Cortex of kidney (tissue), 1 donor: ENCODE measurements at places on chromosomes 1 and 21.

- DNase-seq, result no peak
Measured at GRCh38 chr1:89166705-89167104, 9.1 kb downstream of the GBP7 start.

DNA sequence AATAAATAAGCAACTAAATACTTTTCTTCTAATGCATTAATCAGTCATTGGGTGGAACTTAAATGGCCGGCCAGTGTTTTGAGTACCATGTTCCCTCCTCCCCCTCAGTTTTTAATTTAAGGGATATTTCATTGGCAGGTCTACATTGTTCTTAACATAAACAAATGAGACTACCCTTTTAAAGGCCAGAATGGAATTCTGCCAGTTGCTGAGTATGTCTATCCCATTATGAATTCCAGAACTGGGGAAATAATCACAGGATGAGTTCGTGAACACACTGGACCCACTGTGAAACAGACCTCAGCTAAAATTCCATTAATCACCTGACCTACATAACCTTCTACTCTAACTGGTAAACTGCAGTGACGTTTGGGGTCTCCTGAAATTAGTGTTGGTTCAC lies 305.5 kb upstream of the PKN2 start:
- DNase-seq, result no peak

DNA sequence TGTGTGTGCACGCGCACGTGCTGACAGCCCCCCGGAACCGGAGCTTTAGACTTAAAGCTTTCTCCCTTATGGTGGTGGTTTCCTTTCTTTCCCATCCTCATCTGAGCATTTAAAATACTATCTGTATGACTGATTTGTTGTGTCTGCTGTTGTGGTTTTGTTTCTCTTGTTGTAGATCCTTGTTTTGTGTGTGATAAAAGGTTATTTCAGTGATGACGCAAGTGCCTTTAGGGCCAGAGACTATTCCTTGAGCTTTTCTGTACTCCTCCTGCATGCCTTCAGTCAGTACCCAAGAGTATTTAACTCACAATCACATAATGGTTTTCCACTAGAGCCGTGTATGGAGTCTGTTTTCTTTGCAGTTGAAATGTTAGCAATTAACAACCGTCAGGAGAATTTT lies 45.4 kb downstream of the LCA5L start:
- no peak for DNase-seq

DNA sequence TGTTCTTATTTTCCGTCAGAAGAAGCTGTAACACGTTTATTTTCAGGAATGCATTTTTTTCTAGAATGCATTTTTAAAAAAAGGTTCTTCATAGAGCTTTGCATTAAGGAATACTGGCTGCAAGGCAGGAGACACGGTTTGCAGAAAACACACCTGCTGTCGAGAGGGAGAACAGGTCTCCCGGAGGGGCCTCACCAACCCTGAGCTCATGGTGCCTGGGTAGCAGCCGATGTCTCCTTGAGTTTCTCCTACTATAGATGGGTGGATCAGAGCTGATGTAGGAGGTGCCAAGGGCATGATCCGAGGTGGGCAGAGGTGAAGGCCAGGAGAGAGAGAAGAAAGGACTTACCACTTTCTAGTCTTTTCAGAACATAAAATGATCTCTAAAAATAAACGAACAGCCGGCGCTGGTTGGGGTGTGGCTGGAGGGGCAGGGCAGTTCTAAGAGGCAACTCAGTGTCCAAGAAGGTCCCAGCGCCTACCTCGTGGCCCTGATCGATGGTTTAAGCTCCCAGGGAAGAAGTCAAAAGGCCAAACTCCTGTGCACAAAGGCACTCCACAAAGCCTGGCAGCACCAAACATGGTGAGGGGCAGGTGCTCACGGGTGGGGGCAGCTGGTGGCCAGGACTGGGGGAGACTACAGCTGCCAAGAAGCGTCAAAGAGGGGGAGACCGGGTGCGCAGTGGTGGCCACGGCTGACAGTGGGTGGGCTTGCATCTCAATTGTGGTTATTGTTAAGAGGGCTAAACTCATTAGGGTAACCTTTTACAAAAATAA lies 12.2 kb downstream of the MORN1 start:
- no peak for DNase-seq

DNA sequence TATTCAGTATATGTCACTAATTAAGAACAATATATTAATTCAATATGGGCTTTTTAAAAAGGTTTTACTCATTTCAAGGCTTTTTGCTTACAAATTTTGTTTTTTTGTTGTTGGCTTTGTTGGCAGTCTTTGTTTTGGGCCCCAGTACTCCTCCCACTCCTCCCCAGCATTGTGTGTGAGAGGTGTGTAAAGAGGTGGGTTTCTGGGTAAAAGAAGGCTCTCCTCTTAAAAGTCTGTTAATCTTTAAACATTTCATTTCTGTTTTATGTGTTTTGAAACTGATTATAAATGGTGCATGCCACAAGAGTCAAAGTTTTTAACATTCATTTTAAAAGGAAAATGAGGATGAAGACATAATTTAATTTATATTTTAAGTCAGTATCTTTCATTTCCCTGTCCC lies 79.6 kb downstream of the SASS6 start:
- DNase-seq, result no peak

- no peak for DNase-seq
Measured at GRCh38 chr1:160407839-160408801, 7.8 kb downstream of the VANGL2 start.

DNA sequence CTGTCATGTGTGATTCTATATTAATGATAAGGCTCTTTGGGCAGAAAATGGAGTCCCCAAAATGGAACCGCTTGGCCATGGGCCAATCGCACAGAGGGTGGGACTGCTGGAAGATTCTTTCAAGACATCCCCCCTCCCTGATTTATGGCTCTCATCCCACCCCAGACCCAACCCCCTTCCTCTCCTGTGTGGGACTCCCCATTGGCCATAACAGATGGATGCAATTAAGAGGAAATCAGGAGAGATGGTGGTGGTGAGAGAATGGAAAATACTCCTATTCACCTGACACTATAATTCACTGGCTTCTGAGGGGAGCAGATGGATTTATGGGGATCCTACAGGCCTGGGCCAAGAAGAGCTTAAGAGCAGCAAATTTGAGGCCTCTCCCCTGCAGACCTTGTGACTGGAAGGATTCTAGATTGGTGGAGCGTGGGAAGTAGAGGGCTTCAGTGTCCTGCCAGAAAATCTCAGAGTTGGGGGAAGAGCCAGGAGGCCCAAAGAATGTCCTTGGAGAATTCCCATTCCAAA lies 1.7 kb downstream of the IGFN1 start:
- DNase-seq, result no peak

DNA sequence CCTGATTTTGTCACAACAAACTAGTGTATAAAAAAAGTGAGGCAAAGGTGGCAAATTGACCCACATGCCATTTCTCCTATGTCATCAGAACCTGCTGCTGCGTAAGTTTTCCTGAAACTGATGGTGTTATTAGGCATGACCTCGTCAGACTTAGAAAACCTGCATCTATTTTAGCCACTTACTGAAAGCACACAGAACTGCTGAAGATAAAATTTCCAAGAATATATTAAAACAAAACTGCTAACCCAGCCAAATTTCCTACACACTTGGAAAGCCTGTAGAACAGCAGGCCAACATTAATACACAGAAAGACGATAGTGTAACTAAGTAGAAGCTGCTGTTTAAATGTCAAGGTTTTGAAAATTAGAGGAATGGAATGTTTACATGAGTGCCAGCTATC lies 674.5 kb upstream of the CXADR start:
- DNase-seq, result no peak

DNA sequence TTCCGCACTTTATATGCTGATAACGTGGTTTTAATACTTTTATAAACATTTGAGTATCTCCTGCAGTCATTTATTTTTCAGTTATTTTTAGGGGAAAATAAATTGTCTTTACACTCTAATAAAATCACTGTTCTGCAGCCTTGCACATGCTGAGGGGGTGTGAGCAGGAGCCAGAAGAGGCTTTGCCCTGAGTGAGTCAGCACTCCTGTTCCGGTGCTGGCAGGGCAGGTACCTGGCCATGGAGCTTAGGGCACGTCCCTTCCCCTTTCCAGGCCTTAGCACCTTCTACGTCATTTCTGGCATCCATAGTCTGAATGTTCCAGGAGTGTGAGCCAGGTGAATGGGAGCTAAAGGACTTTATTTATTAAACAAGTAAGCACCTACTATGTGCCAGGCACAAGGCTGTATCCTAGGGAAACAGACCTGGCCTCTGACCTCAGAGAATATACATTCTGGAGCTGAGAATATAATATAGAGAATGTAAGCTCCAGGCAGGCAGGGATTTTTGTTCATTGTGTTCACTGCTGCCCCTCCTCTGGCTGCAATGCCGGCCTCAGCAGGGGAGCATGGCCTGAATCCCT lies 402.9 kb downstream of the PTPRU start:
- DNase-seq, result no peak

GRCh38 chr1:157776971-157777391 lies at the start of gene FCRL2:
FCRL2 (minus strand) TSS chr1:157777132; CDS start chr1:157777073, 59 bp downstream.
- no peak for DNase-seq

DNA sequence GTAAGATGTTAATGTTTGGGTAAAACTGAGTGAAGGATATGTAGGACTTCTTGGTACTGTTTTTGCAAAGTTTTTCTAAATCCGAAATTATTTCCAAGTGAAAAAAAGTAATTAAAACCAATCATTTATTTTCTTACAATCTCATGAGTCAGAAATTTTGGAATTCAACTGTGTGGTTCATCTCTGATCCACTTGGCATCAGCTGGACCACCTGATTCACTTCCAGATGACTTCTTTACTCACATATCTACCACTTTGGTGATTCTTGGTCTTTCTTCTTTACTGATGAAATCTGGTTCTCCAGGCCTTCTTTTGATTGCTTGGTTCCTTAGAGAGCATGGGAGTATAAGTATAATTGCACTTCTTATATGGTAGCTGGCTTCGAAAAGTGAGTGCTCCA lies 254.9 kb upstream of the CACYBP start:
- DNase-seq, result no peak

DNA sequence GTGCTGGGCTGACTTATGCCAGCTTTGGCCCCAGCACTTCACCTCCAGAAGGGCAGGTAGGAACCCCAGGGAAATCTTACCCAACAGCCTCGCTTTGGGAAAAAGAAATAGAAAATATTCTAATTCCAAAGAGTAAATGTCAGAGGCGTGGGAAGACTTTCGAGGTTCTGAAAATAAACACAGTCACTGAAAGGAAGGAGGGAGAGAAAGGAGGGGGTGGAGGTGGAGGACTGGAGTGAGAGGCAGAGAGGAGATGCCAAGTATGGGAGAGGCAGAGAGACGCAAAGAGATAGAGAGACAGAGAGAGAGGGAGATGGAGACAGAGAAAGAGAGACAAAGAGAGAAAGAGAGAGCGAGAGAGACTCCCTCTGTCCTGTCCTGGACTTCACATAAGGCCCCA lies 395.0 kb downstream of the PTPRU start:
- no peak for DNase-seq

DNA sequence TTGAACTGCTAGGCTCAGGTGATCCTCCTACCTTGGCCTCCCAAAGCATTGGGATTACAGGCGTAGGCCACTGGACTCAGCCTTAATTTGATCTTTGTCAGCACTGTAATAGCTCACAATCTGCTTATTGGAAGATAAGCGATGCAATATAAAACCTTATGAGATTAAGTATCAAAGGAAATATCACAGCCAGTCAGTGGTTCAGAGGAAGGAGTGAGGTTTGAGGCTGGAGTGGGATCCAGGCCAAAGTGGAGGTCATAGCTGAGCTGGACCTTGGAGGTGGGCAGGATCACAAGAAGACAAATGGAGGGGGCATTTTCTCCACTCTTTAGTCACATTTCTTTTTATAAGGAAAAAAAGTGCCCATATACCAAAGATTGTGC lies 228.5 kb downstream of the RHOU start:
- no peak for DNase-seq

DNA sequence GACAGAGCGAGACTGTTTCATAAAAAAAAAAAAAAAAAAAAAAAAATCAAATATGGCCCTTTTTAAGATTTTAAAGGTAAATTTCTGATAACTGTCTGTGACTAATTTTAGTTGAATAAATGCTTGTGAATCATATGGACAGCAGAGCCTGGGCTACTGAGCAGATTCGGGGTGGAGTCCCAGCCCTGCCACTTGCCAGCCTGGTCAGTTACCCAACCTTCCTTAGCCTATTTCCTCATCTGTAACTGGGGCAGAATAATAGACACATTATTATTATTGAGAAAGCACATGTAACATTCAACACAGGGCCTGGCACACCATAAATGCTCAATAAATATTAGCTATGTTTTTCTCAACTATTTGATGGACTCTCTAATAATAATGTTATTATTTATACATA lies 11.2 kb upstream of the H3-3A start:
- no peak for DNase-seq

- DNase-seq, result no peak
Measured at GRCh38 chr1:8539683-8540082, 221.8 kb downstream of the SLC45A1 start.

- DNase-seq, result no peak
Measured at GRCh38 chr1:202804126-202804525, 4.1 kb downstream of the KDM5B start.

GRCh38 chr1:171596705-171597104 lies 25.3 kb upstream of the MYOCOS start:
- no peak for DNase-seq

DNA sequence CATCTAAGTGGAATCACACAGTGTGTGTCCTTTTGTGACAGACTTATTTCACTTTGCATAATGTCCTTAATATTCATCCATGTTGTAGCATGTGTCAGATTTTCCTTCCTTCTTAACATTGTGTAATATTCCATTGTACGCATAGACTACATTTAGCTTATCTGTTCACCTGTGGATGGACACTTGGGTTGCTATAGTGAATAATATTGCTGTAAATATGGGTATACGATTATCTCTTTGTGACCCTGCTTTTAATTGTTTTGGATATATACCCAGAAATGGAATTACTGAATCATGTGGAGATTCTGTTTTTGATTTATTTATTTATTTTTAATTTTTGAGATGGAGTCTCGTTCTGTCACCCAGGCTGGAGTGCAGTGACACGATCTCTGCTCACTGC lies 63.0 kb upstream of the ATP5PO start:
- DNase-seq, result no peak

DNA sequence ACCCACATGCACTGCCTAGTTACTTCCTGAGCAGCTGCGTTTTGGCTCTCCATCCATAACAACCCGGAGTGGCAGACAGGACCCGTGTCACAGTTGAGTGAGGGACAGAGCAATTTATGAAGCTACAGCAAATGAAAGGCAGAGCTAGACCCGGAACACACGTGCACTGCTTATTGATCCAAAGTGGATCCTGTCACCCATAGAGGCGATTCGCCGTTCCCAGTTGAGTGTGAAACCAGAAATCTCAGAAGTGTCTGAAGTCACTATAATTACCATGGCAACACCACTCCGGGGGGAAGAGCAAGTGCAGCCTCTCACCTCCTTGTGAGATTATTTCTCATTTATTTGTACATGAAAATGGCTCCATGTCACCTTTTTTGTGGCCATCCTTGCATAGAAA lies 365.2 kb downstream of the DSCAM start:
- DNase-seq, result no peak

- no peak for DNase-seq
Measured at GRCh38 chr1:226675715-226676357, 63.2 kb downstream of the ITPKB start.

- no peak for DNase-seq
Measured at GRCh38 chr1:168148916-168149315, 12.2 kb upstream of the GPR161 start.
